ENCODE measurements at places on chromosomes 4 and X. TPM values are rescaled to one million over a fixed set of nuclear protein-coding genes. Genes with fewer than 3 reads are reported as not detected.

DNA sequence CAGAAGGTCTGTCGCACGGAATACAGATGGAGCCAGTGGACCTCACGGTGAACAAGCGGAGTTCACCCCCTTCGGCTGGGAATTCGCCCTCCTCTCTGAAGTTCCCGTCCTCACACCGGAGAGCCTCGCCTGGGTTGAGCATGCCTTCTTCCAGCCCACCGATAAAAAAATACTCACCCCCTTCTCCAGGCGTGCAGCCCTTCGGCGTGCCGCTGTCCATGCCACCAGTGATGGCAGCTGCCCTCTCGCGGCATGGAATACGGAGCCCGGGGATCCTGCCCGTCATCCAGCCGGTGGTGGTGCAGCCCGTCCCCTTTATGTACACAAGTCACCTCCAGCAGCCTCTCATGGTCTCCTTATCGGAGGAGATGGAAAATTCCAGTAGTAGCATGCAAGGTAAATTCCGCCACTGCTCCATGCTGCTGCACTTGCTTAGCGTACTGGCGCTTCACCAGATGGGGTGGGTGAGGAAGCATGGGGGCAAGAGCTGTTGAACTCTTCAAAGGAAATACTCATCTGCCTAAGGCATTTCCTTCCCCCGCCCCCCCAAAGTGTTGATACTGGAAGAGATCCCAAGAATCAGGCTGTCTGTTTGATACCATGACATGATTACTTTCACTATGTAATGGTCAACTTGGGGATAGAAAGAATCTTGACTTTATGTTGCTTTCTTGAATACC lies 24.8 kb downstream of the KLF3 start:
- no peak for DNase-seq

- peak; percentile 99 for DNase-seq
Observed at GRCh38 chr4:140373328-140374129, at the start of gene SCOC. Gene SCOC, plus strand, starts transcription at chr4:140373646. Its CDS starts 5,525 bp downstream, at chr4:140379171.

DNA sequence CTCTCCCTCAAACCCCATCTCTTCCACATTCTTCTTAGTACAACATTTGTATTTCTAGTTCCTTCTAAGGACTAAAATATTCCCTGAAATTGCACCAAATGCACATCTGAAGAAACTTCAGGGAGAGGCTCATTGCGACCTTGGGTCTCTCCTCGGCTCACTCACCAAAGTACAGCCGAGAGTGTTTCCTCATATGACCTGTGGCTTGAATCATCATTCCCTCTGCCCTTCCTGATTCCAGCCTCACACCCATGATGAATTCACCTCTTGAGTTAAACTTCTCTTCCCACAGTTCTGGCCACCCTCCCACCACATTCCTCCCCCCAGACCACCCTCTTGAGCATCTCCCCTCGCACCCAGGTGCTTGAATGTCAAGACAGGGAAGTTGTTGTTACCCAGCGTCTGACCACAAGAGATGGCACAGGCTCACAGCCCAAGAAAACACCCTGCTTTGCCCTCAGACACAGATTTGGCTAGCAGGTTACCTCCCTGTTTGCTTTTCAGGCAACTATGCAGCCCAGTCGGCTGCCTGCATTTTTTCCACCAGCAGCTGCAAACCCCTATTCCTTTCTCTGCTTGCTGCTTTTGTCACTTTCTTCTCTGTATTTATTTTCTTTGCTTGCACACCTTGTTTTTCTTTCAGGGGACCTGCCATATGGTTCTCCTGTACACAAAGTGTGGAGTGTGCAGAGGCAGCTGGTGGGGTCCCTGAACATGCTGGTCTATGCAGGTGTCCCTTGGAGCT lies 214.8 kb downstream of the SPATA18 start:
- DNase-seq: no peak

GRCh38 chr4:80049402-80049801 lies 23.6 kb downstream of the ANTXR2 start:
- DNase-seq: no peak

GRCh38 chrX:91434351-91435168 lies at the start of gene PABPC5:
Gene PABPC5, plus strand, starts transcription at chrX:91434839. Its CDS starts 739 bp downstream, at chrX:91435578.
- peak; percentile 81 for DNase-seq

GRCh38 chrX:105829011-105829410 lies 6.7 kb downstream of the NRK start:
- no peak for DNase-seq

GRCh38 chr4:130192787-130193186 lies 1096.8 kb downstream of the C4orf33 start:
- no peak for DNase-seq

- no peak for DNase-seq
Observed at GRCh38 chr4:158005021-158005420, 167.8 kb downstream of the GASK1B start.

Gene AFF1
- total RNA-seq: 71.5 TPM

Gene EDA
- 13.5 TPM for total RNA-seq

Gene NDST4
- not detected for total RNA-seq

Gene ERAS
- total RNA-seq: not detected

Data from uterus (tissue), 4 donors.